ENCODE measurements at places on chromosomes 7 and 10.
A peak's percentile ranks its signal among the peaks of the same experiment; 100 is the strongest.

DNA sequence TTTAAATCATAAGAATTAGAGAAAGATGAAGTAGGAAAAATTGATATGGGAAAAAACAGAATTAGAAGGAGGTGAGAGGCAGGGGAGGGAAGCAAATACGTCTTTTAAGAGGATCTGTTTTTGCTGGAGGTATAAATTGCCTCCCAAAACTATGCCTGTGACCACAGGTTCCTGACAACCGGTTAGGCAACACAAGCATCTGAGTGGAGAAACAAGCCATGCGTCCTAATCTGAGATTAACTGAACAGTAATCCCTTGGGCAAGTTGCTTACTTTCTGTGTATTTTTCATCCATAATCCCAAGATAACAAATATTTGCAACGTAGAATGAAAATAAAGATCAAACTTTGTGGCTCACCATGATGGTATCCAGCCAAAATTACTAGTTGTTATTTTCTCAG is 149.2 kb downstream of the C1GALT1 start:
- ATAC-seq = no peak

GRCh38 chr7:140697447-140698143 is 1.1 kb downstream of the NDUFB2 start:
- ATAC-seq = no peak

GRCh38 chr7:8285155-8285554 is 23.2 kb upstream of the ICA1 start:
- ATAC-seq = no peak

- no peak for ATAC-seq
Measured at GRCh38 chr10:132311338-132311939, 3.7 kb upstream of the STK32C start.

DNA sequence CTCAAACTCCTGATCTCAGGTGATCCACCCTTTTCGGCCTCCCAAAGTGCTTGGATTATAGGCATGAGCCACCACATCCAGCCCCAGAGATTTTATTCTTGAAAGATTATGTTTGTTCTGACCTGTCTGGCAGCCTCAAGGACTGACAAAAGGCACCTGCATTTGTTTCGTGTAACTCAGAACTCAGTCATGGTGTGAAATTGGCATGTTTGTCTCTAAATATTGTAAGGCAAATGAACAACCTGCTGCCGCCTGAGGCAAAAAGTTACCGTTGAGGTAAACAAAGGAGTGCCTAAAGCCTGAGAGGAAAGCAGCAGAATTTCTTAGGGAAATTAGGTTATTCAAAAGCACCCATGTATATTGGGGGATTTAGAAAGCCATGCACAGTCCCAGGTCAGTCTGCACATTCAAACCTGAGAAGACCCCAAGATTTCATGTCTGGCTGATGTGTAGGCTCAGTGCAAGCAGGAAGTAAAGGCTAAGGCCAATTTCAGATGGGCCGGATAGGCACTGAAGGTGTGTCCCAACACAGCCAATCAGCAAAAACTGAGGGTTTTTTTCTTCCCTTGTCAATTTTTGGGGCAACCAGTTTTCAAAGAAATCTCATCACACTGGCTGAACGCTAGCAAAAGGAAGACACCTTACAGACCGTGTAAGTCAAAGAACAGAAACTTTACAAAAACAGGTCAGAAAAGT is 33.3 kb upstream of the HHEX start:
- no peak for ATAC-seq

GRCh38 chr10:12807096-12807755 is 194.3 kb downstream of the CCDC3 start:
- ATAC-seq = no peak

- no peak for ATAC-seq
Measured at GRCh38 chr7:1231214-1232102, 1.2 kb upstream of the UNCX start.

DNA sequence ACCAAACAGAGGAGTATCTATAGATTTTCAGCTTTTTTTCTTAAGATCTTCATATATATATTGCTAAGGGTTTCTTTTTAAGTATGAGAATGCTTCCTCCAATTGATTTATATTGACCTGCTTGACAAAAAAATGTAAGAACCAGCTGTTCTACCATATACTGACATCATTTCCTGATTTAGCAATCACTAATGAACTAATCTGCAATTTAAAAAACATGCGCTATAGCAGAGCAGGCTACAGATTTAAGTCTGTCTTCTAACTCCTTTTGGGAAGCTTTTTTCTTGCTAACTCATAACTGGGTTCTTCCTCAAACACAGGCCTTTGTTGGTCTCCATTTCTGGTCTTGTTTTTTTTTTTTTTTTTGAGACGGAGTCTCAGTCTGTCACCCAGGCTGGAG is 33.2 kb downstream of the ABCC2 start:
- no peak for ATAC-seq

DNA sequence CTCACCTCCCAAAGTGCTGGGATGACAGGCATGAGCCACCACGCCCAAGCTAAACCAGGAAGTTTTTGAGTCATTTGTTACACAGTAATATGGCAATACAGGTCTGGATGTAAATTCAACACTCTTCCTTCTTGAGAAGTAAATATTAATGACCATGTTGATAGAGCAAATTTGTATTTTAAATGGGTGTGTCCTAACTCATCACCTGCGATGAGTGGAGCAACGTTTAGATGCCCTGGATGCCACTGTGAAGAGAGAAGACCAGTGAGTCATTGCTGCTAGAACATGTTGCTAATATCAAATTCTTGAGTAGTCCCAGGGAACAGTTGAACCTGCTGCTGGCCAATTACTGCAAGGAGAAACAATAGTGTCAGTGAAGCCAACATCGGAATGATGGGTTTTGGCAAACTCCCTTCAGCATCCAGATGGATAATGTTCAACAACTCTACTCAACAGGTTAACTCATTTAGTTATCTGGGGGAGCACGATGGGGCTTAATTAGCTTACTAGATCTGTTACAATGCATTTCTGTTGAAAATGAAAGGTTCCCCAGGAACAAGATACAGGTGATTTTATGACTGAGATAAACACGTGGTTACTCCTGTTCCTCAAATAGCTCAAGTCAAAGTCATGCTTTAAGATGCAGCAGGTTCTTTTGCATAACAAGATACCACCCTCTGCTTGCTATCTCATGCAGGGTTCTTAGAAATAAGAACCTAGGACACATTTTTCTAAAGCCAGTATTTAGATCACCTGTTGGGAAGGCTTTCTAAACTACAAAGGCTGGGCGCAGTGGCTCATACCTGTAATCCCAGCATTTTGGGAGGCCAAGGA is 146.8 kb downstream of the CALN1 start:
- no peak for ATAC-seq

GRCh38 chr7:101945034-101945758 is 127.8 kb downstream of the CUX1 start:
- no peak for ATAC-seq

GRCh38 chr10:117260084-117260483 is 19.2 kb downstream of the SLC18A2 start:
- no peak for ATAC-seq

GRCh38 chr10:129758207-129759021 is 205.7 kb downstream of the EBF3 start:
- no peak for ATAC-seq

DNA sequence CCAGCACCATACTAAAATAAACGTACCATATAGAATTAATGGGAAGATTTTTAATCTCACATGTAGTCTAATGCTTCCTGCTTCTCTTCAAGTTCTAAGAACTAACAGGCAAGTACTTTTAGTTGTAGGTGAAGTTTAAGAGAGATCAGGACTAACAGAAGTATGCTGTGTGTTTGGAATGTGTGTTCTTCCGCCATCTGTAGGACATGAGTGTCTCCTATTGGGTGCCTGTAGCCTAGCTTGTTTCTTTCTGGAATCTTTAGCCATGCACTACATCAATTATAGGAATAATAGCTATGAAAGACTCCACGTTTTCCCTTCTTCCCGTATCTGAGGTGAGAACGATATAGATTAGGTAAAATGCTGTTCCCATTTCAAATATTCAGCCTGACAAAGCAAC is 140.2 kb upstream of the AHR start:
- ATAC-seq = no peak

- ATAC-seq = no peak
Measured at GRCh38 chr10:15265056-15265455, 96.6 kb upstream of the NMT2 start.

- no peak for ATAC-seq
Measured at GRCh38 chr7:44098092-44099068, 5.8 kb upstream of the AEBP1 start.

DNA sequence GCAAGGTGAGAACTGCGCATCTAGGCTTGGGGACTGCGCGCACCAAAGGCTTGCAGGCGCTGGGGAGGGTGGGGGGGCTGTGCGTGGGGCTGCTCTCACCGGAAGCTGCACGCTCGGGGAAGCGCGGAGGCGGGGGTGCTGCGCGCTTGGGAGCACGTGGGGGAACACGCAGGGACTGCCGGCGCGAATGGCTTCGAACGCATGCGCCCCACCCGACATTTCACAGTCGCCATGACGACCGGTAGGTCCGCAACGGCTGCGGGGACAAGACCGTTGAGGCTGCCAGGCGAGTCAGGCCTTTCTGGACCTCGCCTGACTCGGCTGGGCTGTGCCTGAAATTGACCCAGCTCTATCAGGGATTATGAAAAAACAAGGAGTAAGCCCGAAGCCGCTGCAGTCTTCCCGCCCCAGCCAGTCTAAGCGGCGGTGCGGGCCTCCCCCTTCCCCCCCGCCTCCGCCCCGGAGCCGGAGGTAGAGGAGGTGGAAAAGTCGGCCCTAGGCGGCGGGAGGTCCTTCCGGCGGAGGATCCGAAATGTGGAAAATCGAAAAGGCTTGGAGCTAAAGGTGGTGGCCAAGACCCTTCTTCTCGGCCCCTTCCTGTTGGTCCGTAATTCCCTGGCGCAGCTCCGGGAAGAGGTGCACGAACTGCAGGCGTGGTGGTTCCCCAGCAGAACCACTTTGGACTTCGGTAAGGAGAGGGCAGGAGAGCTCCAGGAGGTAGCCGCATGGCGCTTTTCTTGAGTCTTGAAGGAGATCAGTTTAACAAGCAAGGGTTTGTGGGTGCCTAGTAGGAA is 34.9 kb upstream of the STEAP1 start:
- ATAC-seq = peak; percentile 46

DNA sequence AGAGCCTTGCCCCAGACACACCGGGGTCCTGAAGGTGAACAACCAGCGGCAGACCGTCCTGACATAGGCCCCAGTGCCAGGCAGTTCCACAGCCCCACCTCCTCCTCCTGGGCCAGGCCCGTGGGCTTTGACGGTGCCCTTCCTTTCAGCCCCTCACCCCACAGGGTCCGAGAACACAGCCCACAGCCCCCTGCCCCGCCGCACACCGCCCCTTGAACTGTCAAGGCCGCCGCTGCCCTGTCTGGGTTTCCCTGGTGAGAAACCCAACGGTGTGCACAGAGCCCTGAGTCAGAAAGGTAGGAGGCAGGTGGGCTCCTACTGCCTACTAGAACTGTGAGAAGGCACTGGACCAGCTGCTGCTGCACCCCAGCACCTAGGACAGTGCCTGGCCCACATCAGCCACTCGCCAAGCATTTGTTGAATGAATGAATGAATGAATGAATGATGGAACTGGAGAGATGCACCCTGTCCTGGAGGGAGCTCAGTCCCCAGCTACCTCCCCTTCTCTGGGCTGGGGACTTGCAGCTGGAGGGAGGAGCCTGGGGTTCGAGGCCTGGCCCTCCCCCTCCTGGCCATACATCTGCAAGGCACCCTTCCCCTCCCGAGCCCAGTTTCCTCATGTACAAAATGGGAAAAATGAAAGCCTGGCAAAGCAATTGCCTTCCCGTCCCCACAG is 117.9 kb downstream of the SLIT1 start:
- ATAC-seq = no peak

DNA sequence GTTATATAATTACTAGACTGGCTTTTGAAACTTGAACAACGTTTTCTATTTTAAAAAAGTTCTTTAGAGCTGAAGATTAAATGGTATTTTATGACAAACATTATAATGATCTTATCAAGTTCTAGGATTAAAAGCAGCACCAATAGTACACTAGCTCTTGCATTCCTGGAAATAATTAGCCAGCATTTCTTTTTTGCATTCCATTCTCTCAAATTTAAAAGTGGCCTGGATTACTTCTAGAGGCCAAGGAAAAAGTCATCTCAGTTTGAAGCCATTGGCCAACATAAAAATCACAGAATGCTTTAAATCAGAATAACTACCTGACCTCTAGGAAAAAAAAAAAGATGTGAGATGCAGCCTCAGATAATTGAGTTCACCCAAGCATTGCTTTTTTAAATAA is 1326.4 kb upstream of the SORCS1 start:
- ATAC-seq = no peak

GRCh38 chr10:122709971-122710370 is 10.3 kb upstream of the C10orf120 start:
- ATAC-seq = no peak

- ATAC-seq = no peak
Measured at GRCh38 chr10:29253690-29254029, 35.2 kb upstream of the LYZL1 start.
